Activated naive CD8-positive, alpha-beta T cell treated with anti-CD3 and anti-CD28 coated beads, Interleukin-2, amount 50 U/mL, for 24 hours (primary cell): ENCODE measurements at places on chromosomes 16 and 17.
A peak's percentile ranks its signal among the peaks of the same experiment; 100 is the strongest.

DNA sequence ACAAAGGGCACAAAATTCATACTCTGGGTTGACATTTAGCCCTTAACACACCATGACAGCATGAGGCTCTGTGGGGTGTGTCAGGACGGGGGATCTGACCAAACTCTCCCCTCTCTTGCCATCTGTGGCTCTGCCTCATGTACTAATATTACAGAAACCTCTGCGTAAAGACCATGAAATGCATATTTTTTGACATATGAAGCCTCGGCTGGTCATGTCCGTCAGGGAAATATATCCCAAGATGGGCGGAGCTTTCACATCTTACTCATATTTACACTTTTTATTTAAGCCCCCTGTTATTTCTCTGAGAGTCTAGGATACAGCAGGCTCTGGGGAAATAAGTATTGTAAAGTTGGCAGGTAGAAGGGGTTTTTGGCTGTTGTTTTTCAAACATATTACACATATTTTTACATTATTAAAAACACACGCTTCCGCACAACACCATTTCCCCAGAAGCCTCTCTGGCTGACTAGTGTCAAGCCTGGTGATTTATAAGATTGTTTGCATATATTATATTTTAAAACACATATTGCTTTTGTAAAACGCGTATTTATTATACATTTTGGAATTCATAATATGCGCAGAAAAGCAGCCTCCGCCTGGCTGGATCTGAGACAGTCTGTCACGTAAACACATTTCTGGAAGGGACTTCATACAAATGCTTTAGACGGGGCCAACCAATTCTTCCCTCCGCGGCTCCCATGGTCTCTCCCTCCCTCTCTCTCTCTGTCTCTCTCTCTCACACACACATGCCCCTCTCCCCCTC lies 237.7 kb upstream of the ZFHX3 start:
- DNase-seq, result no peak

DNA sequence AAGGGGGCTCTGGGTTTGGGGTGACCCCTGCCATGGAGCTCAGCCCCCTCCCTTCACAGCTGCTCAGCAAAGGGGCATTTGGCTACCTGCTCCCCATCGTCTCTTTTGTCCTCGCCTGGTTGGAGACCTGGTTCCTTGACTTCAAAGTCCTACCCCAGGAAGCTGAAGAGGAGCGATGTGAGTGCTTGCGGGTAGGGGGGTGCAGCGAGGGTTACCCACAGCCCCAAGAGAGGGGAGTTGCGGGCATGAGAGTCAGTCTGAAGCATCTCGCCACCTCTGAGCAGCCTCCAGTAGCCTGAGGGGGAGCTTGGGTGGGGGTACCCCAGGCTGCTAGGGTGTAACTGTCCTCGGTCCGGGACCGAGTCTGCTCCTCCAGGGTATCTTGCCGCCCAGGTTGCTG lies 6.8 kb upstream of the TCAP start:
- no peak for DNase-seq

DNA sequence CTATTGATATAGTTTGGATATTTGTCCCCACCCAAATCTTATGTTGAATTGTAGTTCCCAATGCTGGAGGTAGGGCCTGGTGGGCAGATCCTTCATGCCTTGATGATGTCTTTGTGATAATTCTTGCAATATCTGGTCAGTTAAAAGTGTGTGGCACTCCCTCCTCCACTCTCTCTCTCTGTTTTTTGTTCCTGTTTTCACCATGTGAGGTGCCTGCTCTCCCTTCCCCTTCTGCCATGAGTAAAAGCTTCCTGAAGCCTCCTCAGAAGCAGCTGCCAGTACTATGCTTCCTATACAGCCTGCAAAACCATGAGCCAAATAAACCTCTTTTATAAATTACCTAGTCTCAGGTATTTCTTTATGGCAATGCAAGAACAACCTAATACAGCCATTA lies 47.3 kb downstream of the TOM1L2 start:
- no peak for DNase-seq

DNA sequence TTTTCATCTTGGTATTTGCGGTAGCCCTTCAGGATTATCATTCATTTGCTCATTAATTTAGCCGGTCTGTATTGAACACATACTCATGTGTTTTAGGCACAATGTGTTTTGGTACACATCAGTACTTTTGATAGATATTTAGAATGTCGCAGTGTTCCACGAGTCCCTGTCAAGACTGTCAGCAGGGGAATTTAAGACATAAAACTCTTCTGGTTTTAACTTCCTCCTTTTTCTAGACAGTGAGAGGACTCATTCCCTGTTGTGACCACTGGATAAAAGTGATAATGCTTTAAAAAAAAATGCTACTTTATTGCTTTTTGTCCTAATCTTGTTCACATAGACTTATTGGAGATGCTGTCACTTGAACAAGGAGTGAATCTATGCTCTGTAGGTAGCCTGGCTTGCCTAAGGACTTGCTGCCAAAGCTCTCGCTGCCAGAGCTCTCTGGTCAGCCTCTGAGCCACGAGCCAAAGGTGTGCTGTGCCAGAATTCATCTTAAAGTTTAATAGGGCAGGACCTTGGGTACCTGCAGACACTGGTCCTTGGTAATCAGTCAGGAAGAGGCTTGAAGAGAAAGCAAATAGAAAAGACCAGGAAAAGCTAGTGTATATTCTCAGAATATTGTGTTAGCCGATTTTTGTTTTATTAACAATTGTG lies 5.4 kb downstream of the DCAF7 start:
- DNase-seq, result no peak

DNA sequence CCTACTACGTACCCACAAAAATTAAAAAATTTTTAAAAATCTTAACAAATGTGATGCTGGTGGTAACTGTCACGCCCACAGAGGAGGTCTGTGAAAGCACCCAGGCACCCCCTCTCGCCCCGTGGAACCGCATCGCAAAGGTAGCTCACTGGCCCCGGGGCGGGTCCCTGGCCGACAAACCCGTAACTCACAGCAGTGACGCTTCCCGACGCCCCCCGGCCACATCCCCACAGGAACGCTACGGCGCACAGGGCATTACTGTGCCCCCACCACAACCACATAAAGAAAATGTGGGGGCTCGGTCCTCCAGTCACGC lies 366 bp downstream of the ANKS3 start:
- peak; percentile 40 for DNase-seq

DNA sequence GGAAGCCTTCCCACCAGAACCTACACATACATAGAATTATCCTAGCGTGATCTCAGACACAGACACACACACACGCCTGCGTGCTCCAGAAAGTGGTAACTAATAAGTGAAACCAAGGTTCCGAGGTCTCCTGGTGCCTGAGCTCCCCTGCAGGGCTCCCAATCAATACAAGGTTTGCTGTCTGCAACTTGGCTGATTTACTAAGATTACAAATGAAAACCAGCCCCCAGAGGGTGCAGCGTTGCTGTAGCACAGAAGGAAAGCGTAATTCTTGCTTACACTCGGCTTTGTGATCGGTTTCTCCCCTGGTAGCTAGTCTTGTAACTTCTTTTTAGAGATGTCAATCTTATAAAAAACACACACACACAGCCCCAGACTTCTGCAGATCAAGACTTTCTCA lies 334.1 kb upstream of the XYLT1 start:
- no peak for DNase-seq

DNA sequence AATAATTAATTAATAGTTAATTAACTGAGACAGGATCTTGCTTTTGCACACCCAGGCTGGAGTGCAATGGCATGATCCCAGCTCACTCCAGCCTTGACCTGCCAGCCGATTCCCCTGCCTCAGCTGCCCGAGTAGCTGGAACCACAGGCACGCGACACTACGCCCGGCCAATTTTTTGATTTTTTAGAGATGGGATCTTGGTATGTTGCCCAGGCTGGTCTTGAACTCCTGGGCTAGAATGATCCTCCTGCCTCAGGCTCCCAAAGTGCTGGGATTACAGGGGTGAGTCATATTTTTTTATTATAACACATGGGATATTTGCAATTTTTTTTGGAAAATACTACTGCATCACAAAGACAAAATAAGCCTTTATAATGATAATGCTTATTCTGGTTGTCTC lies 30.4 kb upstream of the BCAR1 start:
- no peak for DNase-seq

DNA sequence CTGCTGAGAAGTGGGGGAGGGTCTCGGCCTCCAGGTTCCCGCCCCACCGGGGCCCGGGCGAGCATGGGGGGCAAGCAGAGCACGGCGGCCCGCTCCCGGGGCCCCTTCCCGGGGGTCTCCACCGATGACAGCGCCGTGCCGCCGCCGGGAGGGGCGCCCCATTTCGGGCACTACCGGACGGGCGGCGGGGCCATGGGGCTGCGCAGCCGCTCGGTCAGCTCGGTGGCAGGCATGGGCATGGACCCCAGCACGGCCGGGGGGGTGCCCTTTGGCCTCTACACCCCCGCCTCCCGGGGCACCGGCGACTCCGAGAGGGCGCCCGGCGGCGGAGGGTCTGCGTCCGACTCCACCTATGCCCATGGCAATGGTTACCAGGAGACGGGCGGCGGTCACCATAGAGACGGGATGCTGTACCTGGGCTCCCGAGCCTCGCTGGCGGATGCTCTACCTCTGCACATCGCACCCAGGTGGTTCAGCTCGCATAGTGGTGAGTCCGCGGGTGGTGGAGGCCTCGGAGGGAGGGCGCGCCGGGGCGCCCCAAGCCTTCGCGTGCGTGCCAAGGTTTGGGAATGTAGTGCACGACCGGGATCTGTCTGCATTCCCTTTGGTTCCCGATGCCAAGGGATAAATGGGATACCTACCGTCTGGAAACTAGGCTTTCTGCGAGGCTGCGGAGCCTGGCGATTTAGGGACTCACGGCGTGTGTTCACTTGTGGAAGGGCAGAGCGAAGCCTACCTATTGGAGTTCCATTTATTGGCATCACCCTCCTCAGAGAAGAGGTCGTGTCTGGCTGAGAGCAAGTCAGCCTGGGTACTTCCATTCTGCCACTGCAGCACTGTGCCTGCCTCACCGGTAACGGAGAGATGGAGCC lies 1.0 kb downstream of the ZNRF1 start:
- peak; percentile 45 for DNase-seq

- DNase-seq, result no peak
Observed at GRCh38 chr16:50991436-50991835, 159.6 kb downstream of the SALL1 start.

GRCh38 chr17:50609380-50610074 lies 25.2 kb upstream of the ABCC3 start:
- DNase-seq, result no peak

GRCh38 chr17:37239690-37240334 lies 136.0 kb upstream of the C17orf78 start:
- DNase-seq, result no peak

DNA sequence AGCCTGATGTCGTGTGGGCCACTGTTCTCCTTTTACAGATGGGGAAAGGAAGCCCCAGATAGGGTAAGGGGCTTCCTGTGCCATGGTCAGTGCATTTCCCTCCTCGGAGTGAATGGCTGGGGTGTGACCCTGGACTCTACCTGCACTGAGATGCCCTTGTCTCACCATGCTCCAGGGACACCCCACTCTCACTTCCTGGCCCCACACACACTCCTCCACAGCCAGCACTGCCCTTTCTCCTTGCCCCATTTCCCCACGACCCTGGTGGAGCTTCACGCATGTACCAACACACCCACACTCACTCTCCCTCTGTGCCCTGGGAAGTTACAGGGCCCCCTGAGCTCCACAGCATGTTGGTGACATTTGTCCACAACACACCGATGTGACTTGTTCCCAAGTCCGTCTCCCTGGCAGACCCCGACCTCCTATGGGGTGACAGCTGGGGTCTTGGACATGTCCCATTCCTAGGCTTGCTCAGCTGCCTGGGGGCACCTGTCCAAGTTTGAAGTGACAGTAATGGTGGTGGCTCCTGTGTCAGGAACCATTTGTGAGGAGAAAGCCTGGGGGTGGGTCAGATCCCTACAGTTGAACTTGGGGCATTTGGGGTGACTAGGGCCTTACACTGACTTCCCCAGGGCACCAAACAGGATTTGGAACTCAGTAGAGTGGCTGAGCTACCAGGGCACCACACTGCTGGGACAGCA lies 47.4 kb downstream of the PECAM1 start:
- DNase-seq, result no peak

DNA sequence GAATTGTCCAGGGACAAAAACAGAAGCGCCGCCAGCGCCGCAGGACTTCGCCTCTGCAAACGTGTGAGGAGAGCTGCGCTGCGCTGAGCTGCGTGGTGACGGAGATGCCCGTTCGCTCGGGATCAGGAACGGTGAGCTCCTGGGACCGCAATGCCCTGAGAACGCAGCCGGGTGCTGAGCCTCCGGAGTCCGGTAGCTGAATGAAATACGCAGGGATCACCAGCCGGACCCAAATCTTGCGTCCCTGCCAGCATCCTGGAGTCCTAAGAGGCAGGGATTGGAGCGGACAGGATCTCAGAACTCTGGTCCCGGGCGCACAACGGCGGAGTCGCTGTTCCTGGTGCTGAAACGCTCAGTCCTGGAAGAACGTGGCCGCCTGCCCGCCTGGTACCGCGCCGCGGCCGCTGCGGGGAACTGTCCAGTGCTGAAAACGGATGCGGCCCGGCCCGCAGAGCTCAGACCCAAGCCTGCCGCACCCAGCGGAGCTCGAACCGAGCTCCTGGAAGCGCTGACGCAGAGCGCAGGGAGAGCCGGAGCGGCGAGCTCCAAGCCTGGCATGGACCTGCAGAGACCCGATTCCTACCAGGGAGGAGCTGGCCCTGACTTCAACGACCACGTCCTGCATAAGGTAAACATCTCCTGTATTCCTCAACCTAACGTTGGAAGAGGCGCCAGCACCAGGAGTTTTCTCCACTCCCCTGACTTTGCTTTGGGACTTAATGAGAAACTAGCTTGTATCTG lies 41.5 kb downstream of the CD300LF start:
- peak; percentile 77 for DNase-seq

GRCh38 chr17:47806913-47807255 lies 14.7 kb downstream of the OSBPL7 start:
- no peak for DNase-seq

- no peak for DNase-seq
Observed at GRCh38 chr16:46629331-46630219, 8.4 kb upstream of the SHCBP1 start.

GRCh38 chr16:3642397-3643094 lies 11.9 kb upstream of the DNASE1 start:
- DNase-seq, result no peak

DNA sequence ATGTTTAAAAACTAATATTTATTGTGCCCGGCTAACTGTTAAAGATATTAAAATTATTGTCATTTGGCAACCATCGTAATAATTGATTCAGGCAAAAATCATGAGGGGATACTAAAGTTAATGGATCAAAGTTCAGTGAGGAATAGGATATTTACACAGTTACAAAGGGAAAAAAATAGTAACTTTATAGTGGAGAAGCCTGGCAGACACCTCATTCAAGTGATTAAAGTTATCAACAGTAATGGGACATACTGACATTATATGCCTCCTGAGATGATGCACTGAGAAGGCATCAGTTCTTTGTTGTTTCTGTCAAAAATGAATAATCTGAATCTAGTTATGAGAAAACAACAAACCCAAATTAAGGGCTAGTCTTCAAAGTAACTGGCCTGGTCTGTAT lies 77.1 kb downstream of the NLK start:
- no peak for DNase-seq

GRCh38 chr17:37614391-37614790 lies 5.2 kb upstream of the SYNRG start:
- no peak for DNase-seq

- no peak for DNase-seq
Observed at GRCh38 chr16:88317613-88317965, 65.2 kb upstream of the ZNF469 start.
